ENCODE measurements at places on chromosomes 6 and 20.

- no peak for DNase-seq
Observed at GRCh38 chr20:34337982-34338726, 24.9 kb upstream of the ITCH start.

DNA sequence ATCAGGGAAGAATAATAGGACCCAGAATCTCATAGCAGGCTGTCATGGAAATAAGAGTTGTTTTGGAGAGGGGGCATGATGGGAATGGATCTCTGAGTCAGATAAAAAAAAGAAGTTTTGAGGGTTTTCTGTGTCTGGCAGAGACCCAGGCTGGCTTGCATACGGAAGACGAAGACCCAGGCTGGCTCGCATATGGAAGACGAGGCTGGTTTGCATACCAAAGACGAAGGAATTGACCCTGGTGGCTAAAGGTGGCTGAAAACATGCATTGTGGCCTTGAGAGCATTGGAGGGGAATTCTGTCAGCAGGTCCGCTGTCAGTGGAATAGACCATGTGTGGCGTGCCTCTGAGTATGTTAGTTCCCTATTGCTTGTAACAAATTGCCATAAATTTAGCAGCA lies 335.1 kb downstream of the BTBD3 start:
- no peak for DNase-seq

DNA sequence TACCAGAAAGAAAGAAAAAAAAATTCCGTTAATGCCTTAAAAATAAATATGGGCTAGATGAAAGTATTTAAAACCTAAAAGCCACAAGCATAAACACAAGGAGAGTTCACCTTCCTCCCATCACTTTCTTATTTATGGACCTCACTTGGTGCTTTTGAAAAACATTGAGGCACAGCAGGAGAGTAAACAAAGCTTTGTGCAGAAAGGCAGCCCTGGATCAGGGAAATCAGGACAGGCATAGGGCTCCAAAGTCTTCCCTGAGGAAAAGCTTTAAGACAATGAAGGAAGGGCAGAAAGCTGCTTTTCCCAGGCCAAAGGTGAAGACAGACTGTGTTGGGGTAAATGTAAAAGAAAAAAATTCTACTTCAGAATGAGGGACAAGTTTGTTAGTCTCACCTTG lies 207.9 kb downstream of the CLVS2 start:
- DNase-seq: no peak

GRCh38 chr6:153130515-153131036 lies 506 bp downstream of the RGS17 start:
- no peak for DNase-seq

DNA sequence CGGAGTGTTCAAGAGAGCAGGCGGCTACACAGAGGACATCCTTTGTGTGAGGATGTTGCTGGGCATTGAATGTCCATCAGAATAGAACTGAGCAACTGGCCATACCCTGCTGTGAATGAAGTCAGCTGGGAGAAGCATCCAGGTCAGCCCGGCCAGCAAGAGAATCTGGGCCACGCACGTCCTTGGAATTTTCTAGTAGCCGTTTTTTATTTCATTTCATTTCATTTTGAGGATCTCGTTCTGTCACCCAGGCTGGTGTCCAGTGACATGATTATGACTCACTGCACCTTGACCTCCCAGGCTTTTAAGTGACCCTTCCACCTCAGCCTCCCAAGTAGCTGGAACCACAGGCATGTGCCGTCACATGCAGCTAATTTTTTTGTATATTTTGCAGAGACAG lies 97.9 kb downstream of the SSR1 start:
- DNase-seq: no peak

DNA sequence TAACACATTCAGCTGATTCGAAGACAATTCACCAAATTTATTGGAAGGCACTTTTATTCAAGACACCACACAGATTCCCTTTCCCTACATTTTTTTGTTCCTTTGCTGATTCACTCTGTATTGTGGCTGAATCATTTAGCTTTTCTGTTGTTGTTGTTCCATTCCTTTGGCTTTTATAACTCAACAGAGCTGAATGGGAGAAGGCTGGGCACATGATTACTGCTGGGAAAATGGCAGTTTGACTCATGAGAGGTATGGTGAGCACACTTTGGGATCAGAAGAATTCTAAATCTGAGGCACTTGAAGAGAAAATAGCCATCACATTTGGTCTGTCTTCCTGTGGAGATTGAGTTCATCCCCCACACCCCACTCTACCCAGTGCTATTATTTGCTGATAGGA lies 15.7 kb upstream of the SAYSD1 start:
- no peak for DNase-seq

- no peak for DNase-seq
Observed at GRCh38 chr6:39942903-39943580, 8.8 kb upstream of the MOCS1 start.

DNA sequence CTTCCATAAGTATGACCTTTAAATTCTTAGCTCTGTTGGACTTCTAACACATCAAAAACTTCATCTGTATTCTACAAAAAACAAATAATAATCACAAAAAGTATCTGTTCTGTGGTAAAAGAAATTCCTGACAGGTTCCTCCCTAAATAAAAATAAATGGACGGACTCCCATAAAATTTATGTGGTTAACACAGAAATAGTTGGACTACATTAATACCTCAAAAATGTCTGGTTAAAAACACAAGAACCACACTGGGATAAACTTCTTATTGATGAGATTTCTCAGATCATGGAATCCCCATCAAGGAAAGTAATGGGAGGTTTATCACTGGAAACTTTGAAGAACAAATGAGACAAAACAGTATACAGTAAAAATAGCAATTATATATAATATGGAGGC lies 172.4 kb downstream of the MOXD1 start:
- DNase-seq: no peak

DNA sequence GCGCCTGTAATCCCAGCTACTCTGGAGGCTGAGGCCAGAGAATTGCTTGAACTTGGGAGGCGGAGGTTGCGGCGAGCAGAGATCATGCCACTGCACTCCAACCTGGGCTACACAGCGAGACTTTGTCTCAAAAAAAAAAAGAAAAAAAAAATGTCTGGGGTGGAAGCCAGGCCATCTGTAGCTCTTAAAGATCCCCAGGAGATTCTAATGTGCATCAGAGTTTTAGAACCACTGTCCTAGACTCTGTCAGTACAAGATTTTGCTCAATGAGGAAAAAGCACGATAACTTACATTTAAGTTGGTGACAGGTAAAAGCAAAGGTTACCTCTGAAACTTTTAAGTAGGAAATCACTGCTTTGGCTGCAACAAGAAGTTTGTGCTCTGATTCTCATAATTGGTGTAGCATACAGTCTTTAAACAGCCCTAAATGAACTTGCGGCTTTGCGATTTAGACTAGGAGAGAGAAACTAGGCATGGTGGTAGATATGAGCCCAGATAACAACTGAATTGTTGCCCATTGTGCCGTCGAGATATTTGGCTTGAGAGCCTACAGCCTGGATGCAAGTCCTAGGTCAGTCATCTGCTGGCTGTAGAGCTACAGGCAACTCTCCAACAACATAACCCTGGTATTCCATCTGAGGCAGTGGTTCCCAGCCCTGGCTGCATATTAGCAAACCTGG lies 67.2 kb downstream of the BACH2 start:
- DNase-seq: no peak
